Fibroblast of skin of left quadriceps (primary cell): ENCODE measurements at places on chromosomes 1 and 21.

DNA sequence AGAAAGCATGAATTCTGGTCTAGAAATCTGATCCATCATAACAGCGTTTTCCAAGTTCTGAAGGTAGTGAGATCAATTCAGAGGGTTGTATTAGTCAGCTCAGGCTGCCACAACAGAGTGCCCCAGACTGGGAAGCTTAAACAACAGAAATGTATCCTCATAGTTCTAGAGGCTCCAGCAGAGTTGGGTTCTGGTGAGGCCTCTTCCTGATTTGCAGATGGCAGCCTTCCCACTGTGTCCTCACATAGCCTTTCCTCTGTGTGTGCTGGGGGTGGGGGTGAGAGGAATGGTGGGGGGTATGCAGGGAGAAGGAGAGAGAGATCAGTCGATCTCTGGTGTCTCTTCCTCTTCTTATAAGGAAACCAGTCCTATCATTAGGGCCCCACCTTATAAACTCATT is 15.1 kb downstream of the ZBTB8B start:
- no peak for DNase-seq

GRCh38 chr1:227372726-227373130 is 54.4 kb upstream of the CDC42BPA start:
- no peak for DNase-seq

DNA sequence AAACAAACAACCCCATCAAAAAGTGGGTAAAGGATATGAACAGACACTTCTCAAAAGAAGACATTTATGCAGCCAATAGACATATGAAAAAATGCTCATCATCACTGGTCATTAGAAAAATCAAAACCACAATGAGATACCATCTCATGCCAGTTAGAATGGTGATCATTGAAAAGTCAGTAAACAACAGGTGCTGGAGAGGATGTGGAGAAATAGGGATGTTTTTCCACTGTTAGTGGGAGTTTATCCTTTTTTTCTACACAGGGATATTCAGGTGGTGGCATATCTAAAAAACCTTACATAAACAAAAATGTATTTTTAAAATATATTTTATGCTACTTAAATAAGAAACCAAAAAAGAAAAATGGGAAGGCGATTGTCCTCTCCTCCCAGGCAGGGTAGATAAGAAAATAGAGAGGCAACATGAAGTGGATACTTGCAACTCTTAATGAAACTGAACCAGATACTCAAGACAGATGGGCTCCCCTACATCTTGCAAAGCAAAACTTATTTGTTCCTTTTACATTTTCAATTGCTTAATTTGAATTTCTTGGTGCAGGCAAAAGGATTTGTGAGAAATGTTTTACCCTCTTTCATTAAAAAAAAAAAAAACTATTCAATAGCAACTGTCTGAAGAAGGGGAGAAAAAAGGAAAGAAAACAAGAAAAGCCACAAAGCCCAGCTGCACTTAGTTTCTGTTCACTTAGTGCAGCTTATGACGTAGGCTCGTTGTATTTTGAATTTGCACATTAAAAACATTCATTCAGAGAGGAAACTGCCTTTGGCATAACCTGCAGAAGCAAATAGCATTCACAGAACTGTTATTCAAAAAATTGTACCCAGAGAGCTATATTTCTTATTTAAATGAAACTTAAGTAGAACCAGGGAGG is 36.9 kb upstream of the RGS1 start:
- DNase-seq: no peak

DNA sequence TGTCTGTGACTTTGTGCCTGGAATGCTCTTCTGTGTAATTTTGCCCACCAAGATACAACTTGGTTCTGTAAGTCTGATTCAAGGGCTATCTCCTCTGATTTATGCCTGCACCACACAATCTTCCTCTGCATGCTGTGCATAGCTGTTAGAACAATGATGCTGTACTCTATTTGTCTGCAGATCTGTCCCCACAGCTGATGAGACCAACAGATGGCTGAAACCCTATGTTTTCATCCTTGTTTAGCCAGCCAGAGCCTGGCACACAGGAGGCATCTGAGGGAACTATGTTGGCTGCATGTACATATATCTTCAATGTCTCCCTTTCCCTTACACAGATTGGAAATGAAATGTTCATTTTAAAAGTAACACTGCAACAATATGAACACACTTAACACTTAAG is 58.0 kb upstream of the ABCA4 start:
- no peak for DNase-seq

- DNase-seq: no peak
Measured at GRCh38 chr1:202143768-202144401, 652 bp downstream of the ARL8A start.

DNA sequence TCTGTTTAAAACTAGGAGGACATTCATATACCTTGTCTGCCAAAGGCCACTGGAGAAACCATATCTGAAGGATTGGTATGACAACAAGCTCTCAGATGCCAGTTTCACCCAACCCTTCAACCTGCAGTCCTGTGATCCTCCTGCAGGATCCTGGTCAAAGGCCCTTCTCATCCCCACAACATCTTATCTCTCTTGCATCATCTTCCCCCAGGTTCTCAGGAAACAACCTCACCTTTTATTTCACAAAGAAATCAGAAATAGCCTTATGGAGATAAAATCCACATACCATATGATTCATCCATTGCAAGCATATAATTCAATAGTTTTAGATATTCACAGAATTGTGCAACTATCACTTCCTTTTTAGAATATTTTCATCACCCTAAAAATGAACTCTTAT is 104.0 kb upstream of the DSCAM start:
- DNase-seq: no peak

- no peak for DNase-seq
Measured at GRCh38 chr1:76021846-76022245, 52.7 kb upstream of the ST6GALNAC3 start.

GRCh38 chr1:162878000-162878596 is 17.1 kb upstream of the CCDC190 start:
- peak; percentile 59 for DNase-seq

DNA sequence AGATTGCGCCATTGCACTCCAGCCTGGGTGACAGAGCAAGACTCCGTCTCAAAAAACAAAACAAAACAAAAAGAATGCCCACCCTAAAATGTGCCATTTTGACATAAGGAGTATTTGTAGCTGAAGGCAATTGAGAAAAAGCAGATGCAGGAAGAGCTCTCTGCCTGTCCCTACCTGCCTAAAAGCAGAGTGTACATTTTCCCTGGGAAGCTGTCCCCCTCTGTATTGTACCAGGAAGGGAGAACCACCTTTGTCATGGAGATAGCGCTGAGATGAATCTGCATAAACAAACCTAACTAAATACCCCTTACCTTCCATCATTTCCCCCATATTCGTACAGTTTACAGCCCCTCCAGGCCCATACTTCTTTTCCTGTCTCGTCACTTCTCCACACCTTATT is 94.4 kb upstream of the SLC45A1 start:
- DNase-seq: no peak

- DNase-seq: peak; percentile 93
Measured at GRCh38 chr1:66262208-66262963, 271.6 kb upstream of the SGIP1 start.

DNA sequence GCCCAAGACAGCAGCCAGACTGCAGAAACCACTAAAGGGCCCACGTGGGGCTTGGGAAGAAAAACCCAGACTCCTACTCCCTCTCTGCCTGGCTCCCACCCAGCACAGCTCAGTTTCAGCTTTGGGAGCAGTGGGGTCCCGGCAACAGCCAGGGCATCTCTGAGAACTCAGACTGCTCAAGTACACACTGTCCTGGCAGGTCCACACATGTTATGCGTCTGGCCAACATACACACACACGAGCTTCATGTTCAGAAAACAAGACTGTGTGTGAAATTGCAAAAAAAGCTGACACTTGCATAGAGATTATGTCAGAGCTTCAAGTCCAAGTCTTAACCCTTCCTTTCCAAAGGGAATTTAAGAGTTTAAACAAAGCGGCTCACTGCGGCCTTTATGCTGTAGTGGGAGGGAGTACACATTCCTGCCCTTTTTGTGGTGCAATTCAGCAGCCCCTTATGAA is 136.6 kb upstream of the CD34 start:
- no peak for DNase-seq

- no peak for DNase-seq
Measured at GRCh38 chr1:11462224-11462923, 16.6 kb upstream of the DISP3 start.

- no peak for DNase-seq
Measured at GRCh38 chr1:29123887-29124365, at the start of gene TMEM200B. TSS of gene TMEM200B (minus strand) at chr1:29123903. CDS start at chr1:29121828, 2,075 bp downstream.

DNA sequence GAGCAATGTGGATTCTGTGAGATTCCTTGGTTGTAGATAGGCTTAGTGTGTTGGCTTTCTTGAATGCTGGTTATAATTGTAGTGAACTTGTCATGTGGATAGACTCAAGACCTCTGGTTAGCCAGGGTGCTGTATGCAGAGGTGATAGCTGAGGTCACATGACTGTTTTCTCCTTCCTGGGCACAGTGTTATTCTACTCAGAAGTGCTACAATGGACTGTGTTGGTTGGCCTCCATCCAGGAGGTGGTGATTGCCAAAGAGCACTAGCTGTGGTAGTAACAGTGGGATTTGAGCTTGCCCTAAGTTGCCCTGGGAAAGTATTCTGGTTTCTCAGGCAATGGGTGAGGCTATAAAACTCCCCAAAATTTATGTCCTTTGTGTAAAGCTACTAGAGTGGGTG is 71.6 kb downstream of the SH3BGR start:
- DNase-seq: no peak

GRCh38 chr1:109478806-109479205 is 4.9 kb upstream of the ATXN7L2 start:
- DNase-seq: no peak

DNA sequence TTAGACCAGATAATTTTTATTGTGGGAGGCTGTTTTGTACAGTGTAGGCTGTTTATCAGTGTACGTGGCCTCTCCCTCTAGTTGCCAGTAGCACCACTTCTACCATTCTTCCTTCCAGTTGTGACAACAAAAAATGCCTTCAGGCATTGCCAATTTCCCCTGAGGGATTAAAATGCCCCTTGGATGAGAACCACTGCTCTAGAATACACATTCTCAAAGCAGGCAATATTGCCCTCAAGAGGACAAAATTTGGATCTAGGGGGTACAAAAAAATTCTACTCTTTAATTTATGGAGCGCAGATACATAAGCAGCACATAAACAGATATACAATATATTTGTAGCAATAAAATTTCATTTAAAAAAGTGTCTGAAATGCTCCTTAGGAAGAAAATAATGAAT is 674.6 kb downstream of the PTPRC start:
- DNase-seq: no peak
